NCI-H1092 treated with DMSO at 0.1 percent for 48 hours (cell line): ENCODE measurements at places on chromosomes 13 and 19.

- no peak for DNase-seq
These were observed 306.9 kb upstream of the KLHL1 start for GRCh38 chr13:70415136-70415535.

GRCh38 chr19:18842166-18842565, 10.4 kb downstream of the UPF1 start:
- DNase-seq, result no peak

- DNase-seq, result peak; percentile 39
These were observed 369.2 kb downstream of the PCDH9 start for GRCh38 chr13:66860878-66861417.

DNA sequence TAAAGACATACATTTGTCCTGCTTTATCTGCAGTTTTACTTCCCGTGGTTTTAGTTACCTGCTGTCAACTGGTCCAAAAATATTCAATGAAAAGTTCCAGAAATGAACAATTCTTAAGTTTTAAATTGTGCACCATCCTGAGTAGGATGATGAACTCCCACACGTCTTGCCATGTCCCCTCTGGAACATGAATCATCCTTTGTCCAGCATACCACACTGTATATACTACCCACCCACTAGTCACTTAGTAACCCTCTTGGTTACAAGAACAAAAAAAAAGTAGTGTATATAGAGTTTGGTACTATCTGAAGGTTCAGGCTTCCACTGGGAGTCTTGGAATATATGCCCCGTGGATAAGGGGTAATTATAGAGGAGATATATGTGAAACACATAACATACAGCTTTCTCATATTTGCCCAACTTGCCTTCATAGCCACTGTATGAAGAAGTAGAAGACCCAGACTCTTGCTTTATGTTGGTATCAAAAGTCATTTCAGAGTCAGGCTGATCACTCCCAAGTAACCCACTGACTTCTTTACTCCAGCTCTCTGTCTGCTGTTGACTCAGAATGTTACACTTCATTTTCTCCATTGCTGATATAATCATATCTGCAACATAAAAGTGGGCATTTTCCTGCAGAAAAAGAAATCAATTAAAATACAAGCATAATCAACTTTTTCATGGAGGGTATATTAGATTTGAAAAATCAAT, 19.3 kb downstream of the RUBCNL start:
- no peak for DNase-seq

GRCh38 chr19:48571378-48572162, 19.6 kb downstream of the SULT2B1 start:
- DNase-seq, result peak; percentile 36

DNA sequence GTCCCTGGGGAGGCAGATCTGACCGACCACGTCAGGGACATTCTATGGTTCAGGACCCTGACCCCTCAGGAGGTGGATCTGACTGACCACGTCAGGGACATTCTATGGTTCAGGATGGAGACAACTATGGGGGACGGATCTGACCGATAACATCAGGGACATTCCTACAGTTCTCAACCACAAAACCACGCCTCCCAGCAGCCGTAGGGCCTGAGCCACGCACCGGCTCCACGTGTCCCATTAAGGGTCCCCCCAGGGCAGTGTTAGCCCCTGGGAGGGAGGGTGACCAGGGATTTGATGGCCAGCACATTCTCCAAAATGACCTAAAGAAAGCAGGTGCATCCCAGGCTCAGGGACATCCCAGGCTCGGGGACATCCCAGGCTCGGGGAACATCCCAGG, 49.0 kb upstream of the C13orf46 start:
- no peak for DNase-seq

DNA sequence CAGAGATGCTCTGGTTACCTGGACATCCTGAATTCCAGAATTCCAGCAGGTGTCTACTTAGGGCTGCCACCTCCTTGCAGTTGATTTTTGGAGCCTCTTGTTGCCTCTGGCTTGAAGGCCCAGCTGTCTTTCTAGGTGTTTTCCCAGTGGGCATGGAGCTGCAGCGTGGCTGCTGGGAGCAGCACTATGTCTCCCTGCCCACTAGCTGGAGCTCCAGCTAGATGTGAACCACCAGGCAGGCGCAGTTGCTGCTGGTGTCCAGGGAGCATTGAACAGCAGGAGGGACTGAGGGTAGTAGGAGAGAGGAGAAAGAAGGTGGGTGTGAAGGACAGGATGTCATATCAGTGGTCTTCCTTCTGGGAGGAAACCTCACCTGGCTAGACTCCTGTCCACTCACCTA, 9.9 kb upstream of the SELENOW start:
- no peak for DNase-seq

DNA sequence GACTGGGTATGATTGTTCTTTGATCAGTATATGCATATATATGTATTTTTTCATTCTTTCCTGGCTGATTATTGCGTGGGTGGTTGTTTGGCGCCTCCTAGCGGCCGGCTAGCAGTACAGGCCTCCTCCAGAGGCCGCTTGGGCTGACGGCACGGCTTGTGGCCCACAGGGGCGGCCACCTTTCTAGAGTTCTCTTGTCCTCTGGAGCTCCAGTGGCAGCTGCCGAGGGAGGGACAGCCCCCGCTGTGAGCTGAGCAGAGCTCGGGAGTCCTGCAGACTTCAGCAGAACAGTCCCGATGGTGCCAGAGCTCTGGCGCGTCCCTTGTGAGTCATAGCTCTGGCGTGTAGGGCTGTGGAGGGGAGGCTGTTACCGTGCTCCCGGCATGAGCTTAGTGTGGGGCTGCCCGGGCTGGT, 22.5 kb upstream of the ZNF429 start:
- peak; percentile 58 for DNase-seq

DNA sequence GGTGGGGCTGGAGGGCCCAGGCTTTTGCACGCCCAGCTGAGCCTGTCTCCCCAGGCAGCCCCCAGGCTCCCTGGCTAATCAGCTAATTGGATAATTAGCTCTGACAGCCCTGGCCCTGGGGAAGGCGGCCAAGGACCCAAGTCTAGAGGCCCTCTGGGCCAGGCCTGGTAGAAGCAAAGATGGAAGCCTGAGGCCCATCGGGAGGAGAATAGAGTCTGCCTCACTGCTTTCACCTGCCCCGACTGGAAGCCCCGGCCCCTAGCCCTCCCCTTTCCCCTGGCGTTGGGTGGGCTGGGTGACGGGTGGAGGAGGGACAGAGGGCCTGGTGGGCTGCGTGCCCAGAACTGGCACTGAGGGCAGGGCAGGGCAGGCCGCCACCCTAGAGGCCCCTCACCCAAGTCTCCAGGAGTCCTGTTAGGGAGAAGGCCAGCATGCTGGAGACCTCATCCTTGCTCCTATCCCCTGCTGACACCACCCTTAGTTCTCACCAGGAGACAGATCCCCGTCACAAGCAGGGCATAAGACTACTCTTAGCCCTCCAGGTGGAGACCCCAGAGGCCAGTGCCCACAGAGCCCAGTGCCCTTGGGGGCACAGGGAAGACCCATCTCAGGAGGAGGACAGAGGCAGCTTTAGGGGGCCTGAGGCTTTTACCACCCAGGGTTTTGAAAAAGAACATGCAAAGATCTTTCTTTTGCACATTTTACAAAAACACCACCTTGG, 12.0 kb downstream of the LYL1 start:
- no peak for DNase-seq

DNA sequence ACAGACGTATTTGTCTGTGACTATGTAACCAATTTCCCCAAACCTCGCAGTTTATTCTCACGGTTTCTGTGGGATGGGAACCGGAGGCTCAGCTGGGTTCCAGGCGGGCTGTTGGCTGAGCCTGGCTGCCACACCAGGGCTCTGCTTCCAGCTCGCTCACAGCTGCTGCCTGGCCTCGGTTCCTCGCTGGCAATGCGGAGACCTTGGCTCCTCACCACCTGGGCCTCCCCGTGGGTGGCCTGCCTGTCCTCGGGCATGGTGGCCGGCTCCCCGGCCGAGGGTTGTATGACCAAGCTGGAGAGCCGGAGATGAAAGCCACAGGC, 218.9 kb upstream of the MAB21L1 start:
- no peak for DNase-seq

GRCh38 chr13:28392428-28392827, 102.5 kb downstream of the FLT1 start:
- no peak for DNase-seq

DNA sequence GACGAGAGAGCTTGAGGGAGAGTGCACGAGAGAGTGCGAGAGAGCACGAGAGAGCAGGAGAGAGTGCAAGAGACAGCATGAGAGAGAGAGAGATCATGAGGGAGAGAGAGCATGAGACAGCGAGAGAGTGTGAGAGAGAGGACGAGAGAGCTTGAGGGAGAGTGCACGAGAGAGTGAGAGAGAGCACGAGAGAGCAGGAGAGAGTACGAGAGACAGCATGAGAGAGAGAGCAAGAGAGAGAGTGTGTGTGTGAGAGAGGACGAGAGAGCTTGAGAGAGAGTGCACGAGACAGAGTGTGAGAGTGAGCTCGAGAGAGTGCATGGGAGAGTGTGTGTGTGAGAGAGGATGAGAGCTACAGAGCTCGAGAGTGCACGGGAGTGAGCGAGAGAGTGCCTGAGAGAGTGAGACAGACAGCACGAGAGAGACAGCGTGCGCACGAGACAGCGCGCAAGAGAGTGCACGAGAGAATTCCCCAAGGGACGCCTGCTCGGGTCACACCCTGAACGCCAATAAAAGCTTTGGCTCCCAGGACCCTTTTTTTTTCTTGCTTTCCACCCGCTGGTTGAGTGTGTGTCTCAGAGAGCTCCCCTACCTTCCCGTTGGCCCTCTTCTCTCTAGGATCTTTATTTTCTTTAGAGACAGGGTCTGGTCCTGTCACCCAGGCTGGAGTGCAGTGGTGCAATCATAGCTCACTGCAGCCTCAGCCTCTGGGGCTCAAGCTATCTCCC, 3.7 kb downstream of the CD70 start:
- DNase-seq, result no peak

GRCh38 chr13:21930536-21930935, 259.7 kb downstream of the FGF9 start:
- no peak for DNase-seq

DNA sequence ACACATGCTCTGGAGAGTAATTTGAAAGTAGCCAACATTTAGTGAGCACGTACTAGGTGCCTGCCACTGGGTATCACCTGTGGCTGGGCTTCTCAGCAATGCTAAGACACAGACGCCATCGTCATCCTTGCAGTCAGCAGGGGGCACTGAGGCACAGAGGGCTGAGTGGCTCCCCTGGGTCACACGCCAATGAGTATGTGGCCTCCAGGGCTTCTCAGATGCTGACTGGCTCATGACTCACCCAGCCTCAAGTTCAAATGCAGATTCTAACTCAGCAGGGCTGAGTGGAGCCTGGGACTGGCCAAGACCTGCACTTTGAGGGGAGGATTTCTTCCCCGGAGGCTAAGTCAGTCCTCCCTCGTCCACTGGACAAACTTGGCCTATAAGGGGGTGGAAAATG, 115.1 kb upstream of the CACNA1A start:
- DNase-seq, result no peak

DNA sequence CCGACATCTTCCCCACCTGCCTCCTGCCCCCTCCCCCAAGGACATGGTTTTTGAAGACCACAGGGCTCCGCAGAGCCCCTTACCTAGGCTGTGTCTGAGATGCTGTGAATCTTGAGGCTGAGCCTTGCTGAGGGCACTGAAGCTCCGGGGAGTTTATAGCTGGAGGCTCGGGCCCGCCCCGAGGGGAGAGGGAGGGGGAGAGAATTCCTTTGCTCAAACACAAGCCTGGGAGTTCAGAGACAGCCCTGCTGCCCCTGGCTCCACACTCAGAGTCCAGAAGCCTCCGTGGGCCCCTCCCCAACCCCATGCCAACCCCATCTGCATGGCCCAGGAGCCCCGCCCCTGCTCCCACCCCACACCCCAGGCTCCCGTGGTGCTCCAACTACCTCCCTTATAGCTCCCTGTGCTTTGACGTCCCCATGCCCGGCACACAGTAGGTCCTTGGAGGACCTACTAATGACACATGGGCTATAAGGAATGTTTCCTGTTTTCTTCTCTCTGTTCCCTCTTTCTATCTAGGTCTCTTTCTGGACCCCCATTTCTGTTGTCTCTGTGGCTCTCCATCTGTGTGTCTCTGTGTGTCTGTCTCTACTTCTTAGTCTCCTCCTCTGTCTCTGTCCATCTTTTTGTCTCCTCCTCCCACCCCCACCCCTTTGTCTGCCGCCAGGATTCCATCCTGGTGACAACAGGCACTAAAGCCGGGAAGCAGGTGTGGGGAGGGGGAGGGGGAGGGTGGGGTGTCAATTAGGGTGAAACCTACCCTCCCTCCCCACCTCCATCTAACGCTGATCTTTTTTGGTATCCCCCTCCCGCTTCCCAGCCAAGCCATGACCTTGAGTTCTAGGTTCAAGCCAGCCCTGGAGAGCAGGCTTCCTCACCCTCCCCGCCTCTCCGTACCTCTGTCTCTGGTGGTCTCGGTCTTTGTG, at the start of gene TNNT1:
Gene TNNT1 (minus strand): TSS at position 129 of the 926 bp plus-strand sequence. CDS start 2,049 bp downstream, outside the sequence.
- DNase-seq, result no peak

- no peak for DNase-seq
These were observed 1.1 kb downstream of the TSSK6 start for GRCh38 chr19:19514215-19514657.

DNA sequence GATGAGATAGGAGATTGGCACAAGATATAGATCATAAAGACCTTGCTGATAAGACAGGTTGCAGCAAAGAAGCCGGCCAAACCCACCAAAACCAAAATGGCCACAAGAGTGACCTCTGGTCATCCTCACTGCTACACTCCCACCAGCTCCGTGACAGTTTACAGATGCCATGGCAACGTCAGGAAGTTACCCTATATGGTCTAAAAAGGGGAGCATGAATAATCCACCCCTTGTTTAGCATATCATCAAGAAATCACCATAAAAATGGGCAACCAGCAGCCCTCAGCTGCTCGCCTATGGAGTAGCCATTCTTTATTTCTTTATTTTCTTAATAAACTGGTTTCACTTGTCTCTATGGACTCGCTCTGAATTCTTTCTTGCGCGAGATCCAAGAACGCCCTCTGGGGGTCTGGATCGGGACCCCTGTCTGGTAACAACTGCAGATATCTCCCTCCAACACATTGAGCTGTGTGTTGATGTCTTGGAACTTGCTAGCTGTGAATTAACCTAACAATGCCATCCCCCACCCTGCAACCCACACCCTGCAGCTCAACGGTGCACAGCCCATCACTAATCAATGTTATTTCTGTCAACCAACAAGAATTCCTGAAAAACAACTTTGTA, 27.1 kb upstream of the GRTP1 start:
- no peak for DNase-seq

GRCh38 chr13:98978280-98978679, 416 bp upstream of the DOCK9 start:
- no peak for DNase-seq

GRCh38 chr13:97879646-97880310, 73.7 kb upstream of the IPO5 start:
- DNase-seq, result no peak

GRCh38 chr13:40466272-40466671, 200.2 kb downstream of the FOXO1 start:
- DNase-seq, result no peak

- DNase-seq, result no peak
These were observed 219.6 kb downstream of the RAP2A start for GRCh38 chr13:97653443-97654140.

DNA sequence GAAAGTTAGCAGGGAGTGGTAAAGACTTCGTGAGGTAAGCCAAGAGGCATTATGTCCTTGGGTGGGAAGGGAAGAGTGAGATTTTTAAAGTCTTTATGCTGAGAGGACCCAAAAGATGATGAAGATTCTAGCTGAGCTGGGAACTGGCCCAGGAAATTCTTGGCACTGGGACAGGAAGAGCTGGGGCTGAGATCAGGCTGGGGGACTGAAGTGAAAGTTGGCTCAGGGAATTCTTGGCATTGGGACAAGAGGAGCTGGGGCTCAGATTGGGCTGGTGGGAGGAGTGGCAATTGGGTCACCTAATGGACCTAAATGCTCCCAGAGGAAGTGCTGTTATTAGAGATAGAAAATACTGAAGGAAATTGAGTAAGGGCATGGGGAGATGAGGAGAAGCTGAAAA, 8.8 kb downstream of the SCEL start:
- DNase-seq, result no peak
